Spinal cord (tissue), 10 donors: ENCODE measurements at places on chromosomes 16 and 17.

DNA sequence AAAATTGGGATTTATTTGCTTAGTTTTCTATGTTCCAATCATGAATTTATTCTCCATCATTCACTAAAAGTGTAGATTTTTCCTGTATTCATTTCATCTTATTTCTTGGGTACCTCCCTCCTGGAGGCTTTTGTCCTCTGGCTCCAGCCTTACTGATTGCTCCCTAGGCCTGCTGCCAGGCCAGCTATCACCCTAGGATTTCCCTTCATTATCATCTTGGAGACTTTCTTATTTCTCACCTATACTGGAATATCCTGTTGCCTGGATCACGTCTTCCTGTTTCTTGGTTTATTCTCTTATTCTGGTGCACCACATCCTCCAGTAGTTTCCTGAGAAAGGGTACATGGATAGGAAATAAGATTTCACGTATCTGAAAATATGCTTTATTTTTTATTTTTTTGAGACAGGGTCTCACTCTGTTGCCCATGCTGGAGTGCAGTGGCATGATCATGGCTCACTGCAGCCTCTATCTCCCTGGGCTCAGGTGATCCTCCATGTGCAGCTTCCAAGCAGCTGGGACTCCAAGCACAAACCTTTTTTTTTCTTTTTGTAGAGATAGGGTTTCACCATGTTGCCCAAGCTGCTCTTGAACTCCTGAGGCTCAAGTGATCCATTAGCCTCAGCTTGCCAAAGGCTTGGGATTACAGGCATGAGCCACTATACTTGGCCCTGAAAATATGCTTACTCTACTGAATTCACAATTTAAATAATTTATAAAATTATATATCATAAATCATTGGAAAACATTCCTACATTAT, 13.3 kb upstream of the KPNB1 start:
- no peak for DNase-seq

- DNase-seq = no peak
These were observed 4.6 kb downstream of the RSAD1 start for GRCh38 chr17:50483266-50483665.

- no peak for DNase-seq
These were observed 2.9 kb upstream of the ANKRD40 start for GRCh38 chr17:50710650-50711049.

DNA sequence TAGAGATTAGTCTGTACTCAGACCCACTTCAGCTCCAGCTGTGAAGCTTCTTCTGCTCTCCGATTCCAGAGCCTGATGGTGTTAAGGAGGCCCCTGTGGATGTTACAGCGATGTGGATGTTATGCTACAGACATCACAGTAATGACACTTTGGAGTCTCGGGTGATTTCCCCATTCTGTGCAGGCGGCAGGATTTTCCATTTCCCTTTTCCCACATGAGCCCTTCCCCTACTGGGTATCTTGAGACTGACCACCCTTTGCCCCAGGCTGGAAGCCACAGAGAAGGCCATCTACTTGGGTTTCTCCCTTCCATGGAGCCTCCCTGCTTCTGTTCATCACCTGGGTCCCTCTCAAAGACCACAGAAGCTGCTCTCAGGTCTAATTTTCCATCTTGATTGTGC, 78.3 kb downstream of the KCNJ12 start:
- no peak for DNase-seq

DNA sequence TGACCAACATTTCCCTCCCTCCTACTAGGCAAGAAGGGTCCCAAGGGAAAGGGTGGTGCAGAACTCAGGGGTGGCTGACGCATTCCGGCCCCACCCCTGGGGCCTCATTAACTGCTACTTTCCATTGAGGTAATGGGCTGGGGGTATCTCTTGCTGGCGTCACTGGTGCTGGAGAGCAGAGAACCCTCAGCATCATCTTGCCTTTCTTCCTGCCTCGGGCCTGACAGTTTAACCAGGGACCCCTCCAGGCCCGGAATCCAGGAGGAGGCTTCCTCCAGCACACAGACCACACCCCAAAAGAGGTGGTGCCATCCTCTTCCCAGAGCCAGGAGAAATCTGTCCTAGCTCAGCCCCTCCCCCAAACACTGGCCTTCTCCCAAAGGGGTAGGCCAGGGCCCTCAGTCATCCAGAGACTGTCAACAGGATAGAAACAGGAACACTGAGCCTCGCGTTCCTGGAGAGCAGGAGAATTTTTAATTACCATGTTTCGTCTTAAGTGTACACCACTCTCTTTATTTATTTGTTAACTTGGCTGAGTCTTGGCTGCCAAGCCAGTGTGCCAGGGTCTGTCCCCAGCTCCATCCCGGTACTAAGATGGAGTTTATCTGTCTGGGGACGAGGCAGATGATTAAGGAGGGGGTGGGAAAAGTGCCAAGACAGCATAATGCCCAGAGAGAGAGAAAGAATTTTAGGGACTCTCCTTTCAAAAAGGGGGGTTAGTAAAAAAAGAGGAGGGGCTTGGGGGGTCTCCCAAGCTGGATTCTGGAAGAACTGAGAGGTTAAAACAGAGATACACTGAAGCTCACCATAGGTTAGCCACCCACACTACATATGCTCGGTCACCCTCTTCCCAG, 5.1 kb downstream of the ETV4 start:
- peak; percentile 56 for DNase-seq

DNA sequence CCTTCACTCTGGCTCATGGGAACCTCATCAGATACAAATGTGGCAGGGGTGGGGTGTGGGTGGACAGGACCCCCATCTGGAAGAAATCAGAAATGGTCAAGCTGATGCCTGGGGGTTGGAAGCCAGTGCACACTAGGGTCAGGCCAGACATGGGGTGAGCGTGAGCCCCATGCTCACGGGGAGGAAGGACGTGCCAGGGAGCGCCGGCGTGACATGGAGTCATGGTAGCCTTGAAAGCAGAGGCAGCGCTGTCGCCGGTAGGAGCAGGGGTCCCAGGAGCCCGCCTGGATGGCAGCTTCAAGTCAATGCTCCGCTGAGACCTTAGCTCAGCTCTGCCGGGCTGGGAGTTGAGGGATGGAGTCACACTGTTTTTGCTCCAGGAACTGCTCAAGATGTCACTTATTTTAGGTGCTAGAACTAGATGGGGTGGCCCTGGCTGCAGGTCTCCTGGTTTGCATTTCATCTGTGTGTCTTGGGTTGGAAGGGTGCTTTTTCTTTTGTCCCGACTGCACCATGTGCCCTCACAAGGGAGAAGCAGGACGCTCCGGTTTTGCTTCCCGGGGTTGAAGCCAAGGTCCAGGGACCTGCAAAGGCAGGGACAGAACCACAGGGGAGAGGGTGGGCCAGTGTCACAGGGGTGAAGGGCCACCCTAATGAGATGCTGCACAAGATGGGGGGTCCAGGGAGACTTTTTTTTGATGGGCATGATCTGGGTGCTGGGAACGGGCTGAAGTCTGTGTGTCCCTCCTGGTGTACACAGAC, 51.4 kb downstream of the USP22 start:
- no peak for DNase-seq

- no peak for DNase-seq
These were observed 20.1 kb downstream of the COX11 start for GRCh38 chr17:54948380-54948779.

DNA sequence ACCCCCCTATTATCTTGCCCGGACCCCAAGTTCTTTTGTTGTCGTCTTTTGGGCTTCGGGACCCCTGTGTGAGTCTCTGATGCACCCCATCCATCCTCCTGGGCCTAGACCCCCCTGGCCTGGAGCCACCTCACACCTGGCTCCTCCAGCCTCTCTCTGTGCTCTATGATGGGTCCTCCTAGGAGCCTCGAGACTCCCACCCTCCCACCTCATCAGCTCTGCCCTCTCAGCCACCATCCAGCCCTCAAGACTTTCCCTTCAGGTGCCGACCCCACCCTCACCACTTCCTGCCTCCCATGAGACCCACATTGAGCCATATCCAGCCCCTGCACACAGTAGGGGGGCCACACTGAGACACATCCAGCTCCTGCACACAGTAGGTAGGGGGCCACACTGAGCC, 8.7 kb upstream of the ATP2A3 start:
- DNase-seq = no peak

DNA sequence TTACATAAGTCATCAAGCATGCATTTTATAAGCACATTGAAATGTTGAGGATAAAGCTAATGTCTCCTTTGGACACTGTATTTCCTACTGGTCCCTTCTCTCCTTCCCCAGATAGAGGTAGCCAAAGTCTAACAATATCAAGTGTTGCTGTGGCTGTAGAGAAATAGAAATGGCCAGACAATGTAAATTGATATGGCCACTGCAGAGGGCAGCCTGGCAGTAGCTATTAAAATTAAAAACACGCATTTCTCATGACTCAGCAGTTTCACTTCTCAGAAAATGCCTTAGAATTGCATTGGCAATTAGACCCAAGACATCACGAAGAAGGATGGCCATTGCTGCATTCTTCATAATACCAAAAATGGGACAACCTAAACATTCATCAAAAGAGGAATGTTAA, 46.8 kb upstream of the MRTFB start:
- no peak for DNase-seq

GRCh38 chr17:27578718-27579085, 52.3 kb upstream of the LGALS9 start:
- no peak for DNase-seq

GRCh38 chr17:1478418-1478817, 14.1 kb downstream of the MYO1C start:
- DNase-seq = no peak

GRCh38 chr16:4372578-4373355, 1.1 kb downstream of the VASN start:
- no peak for DNase-seq

GRCh38 chr17:77796176-77796860, 162.2 kb upstream of the TNRC6C start:
- DNase-seq = no peak

DNA sequence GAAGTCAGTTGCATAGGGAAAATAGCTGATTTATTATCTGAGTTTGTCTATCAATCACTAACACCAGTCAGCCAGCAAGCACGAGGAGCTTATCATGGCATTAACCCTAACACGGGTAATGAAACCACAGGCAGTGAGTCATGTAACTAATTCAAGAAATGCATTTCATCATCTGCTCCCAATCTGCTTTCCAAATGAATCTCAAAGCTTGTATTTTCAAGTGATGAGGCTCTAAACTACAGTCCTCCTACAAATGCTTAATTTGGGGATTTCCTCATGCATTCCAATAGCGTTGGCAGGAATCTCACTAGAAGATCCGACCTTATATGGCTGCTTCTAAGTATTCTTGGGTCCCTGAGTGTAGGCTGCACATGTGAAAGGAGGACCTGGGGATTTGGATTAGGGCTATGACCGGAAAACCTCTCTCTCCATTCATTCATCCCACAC, 118.4 kb upstream of the HSBP1 start:
- no peak for DNase-seq

DNA sequence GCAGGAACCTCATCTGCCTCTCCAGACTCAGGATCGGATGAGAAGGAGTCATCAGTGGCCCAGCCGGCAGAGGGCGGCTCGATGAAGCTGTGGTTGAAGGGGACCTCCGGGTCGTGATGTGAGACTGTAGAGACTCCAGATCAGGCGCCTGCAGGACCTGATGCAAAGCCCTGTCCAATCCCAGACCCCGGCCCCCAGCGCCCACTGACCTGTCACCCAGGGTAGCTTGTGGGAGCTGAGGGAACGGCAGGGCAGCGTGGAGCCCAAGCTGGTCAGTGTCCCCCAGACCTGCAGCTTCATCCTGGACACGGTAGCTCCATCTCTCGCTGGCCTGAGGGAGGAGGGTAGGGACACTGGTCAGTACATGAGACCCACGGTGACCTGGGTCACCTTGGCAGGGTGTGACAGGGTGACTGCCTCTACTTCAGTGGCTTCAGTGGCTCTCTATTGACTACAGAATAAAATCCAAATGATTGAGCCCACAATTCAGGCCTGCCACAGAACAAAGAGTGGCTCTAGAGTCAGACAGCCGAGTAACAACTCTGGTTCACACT, 8.2 kb upstream of the SLC43A2 start:
- no peak for DNase-seq

DNA sequence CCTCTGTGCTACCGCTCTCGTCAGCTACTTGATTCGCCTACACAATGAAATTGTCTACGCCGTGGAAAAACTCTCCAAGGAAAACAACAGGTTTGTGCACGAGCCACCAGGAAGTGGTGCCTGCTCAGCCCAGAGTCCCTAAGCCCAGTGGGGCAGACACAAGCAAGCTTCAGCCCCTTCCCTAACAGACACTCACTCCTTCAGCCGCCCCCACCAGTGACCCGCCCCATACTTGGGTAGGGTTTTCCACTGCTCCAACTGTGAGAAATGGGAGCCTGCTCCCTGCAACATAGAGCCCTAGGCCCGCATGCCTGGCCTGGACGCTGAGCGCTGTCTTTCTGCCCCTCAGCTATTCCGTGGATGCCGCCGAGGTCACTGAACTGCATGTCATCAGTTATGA, 28.6 kb upstream of the ENDOV start:
- DNase-seq = no peak

DNA sequence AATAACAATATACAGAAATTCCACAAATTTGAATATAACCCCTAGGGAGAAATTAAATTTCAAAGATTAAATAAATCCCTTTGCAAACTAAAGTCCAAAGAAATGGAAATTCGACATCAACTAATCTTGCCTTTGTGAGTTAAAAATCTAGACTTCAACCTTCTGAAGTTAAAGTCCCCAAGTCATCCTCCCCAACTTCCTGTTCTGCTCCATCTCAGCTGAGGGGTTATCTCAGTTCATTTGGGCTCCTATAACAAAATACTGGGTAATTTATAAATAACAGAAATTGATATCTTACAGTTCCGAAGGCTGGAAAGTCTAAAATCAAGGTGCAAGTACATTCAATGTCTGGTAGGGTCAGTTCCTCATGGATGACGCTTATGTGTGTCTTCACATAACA, 22.8 kb upstream of the KDM6B start:
- no peak for DNase-seq

DNA sequence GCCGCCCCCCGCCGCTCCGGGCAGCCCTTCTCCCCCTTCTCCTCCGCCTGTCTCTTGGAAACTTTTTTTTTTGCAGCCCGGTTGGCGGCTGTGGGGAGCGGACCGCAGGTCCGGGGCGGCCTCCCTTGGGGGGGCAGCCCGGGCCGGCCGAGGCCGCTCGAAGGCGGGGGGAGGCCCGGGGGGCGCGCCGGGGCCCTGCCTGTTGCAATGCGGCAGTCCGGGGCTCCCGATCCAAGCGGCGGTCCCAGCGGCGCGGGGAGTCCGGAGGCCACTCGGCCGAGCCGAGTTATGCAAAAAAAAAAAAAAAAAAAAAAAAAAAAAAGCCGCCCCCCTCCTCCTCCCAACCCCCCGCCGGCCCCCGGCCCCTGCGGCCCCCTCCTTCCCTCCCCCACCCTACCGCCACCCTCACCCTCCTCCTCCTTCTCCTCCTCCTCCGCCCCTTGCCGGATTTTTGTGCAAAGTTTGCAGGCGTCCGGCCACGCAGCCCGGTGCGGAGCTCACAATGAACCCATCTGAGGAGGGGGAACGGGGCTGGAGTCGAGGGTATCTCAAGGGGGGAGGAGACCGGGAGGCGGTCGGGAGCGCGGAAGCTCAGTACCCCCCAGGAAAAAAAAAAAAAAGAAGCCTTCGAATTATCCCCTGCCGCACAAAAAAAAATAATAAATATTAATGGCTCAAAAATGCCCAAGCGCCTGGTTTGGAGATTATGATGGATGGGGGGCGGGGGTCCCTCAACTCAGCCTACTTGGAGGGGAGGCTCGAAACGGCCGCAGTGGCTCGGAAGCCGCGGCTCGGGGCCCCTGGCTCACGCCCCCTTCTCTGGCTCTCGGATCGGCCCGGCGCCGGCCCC, at the start of gene ZNF423:
Gene ZNF423 (minus strand): TSS at position 291 of the 850 bp plus-strand sequence. CDS start 338 bp downstream, outside the sequence.
- DNase-seq = peak; percentile 70
